ENCODE measurements at places on chromosomes 3 and 15.

- no peak for DNase-seq
Observed at GRCh38 chr3:152173627-152174026, 95.1 kb upstream of the MBNL1 start.

DNA sequence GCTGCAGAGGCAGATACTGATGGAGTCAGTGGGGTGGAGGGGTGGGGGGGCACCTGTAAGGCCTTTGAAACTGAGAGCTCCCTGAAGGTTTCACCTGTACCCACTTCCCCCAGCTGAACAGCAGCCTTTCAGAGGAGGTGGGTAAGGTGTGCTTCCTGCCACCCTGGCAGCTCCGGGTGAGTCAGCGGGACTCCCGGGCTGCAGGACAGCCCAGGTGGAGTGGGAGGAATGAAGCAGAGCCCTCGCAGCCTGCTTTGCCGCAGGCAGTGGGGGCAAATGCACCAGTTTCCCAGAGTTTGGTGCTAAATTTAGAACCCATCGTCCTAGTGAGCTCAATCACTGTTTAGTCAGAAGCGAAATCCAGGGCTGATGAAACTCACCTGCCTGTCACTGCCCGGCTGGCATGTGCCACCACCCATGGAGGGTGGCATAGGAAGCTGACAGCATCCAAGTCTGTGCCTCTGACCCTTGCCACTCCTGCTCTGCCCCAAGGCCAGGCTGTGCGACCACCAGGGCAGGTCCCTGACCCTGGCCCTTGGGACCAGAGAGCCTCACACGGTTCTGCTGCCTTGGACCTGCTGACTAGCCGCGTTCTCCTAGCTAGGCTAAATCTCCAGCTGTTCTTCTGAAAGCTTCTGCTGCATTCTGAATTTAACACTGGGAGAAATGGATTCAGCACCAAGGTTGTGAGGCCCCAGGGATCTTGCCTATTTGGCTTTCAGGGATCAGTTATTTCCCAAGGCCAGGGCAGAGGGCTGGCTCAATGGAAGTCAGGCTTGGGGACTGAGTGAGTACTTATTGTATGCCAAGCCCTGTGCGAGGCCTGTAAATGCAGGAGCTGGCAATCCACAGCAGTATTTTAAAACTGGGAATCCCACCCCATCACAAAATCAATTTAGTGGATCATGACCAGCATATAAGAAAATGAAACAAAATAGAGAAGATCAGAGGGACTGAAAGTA lies 67.3 kb upstream of the RASGRF1 start:
- DNase-seq, result no peak

DNA sequence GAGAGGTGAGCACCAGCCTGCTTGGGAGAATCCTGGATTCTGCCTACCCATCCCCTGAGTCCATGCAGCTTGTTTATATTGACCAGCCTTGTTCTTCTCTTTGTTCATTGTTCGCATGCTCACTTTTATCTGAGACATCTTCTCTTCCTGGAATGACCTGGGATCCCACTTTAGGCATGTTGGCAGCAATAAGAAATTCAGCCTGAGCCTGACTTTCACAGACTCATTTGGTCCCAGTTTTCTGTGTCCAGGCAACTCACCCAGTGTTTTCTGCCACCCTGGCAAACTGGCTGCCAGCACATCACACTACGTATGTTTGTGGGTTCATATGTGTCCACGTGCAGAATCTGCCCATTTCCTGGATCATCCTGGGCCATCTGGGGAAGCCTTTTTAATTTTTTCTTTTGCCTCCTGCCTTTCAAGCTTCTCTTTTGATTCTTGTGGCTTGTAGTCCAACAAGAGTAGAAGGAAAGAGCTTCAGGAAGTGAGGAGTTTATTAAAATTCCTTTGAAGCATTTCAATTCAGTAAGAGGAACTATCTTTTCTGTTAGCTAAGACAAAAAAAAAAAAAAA lies 199.9 kb downstream of the FNDC3B start:
- DNase-seq, result no peak

DNA sequence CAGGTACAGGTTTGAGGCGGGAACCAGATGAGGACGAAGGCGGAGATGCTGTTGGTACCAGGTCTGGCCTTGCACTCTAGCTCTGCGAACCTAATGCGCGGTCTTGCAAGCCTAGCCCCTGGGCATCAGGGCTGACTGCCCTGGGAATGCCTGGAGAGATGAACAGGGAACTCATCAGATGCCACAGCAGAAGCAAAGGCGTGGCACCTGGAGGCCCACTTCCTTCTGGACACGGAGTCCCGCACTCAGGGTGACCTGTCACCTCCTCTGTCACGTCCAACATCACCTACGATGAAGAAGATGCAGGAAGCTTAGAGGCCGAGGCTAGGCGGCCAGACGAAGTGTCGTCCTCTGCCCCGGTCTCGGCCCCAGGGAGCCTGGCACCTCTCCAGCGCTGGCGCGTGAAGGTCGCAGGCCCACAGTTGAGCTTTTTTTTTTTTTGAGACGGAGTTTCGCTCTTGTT lies 9.4 kb downstream of the RPLP1 start:
- no peak for DNase-seq

GRCh38 chr15:81296673-81297072 lies 27.3 kb downstream of the STARD5 start:
- DNase-seq, result peak; percentile 28

DNA sequence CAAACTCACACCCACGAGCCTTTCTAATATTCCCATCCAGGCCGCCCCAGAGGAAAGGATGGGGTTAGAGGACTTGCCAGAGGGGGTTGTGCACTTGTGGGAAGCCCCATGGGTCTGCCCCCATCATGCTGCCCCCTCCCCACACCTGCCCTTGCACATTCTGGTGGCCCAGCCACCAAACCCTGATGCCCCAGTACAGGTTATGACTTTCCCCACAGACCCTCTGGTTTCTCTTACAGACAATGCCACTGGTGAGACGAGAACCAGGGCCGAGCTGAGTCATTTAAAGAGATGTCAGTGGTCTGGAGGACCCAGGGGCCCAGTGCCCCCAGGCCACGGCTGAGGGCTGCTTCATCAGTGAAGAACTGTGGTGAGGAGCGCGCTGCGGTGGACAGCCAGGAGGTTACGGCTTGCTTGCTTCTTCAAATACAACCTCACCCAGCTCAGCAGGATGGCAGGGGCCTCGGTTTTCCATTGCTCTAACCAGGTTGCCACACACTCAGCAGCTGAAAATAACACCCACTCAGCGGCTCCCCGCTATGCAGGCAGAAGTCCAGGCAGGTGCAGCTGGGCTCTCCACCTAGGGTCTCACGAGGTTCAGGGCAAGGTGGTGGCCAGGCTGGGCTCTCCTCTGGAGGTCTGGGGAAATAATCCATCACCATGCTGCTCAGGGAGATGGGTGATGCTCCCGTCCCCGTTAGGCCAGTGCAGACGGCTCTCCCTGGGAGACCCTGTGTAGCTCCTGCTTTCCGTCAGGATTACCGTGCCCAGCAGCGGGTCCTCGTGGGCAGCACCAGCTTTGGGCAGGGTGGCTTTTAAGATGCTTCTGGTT lies 13.8 kb upstream of the SNRPA1 start:
- DNase-seq, result no peak

- DNase-seq, result no peak
Observed at GRCh38 chr3:81003817-81004216, 757.6 kb downstream of the GBE1 start.

DNA sequence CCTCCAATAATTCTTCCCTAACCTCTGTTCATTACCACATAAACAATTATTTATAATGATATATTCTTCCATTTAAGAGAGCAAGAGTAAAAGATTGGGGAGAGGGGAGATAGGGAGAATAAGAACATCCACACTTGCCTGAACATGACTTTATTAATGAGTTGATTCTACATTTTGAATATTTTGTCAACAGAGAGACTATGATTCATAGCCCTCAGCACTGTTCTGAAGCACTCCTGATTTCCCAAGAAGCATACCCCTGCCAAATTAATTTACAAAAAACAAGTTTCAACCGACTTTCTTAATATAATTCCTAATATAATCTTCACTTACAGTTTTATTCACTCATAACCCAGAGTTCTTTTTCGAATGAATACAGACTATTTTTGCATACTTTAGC lies 828.8 kb downstream of the ROBO2 start:
- DNase-seq, result no peak

DNA sequence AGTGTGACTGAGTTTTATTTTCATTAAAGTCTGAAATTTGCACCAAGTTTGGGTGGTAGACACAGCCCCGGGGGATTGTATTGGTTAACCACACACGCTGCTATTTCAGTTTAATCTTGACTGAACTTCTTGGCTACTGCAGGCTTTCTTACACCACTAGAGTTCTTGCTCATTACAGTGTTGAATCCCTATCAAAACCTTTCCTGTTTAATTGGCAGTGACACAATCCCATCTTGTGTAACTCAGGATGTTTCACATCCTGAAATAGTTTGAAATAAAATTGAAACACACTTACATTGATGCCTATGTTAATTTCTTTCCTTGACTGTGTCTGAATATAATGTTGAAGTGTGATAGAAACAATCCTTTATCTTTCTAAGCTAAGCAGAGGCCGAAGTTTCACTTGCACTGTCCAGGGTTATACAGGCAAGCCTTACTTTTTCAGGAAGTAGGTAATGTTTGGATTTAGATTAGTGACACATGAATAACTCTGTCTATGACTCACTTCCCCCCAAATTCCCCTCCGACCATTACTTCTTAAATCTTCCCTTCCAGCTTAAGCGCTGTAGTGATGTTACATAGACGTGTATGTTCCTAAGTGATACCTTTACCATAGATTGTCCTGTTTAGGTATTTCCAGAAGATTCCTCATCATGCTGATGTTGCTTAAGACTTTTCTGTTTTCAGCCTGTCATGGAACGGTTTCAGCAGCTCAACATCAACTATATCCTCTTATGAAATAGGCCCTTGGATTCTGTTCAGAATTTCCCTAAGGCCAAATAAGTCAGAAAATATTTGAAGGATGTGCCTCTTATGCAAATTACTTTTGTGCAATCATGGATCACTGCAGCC lies 16.8 kb downstream of the ATG7 start:
- DNase-seq, result no peak

DNA sequence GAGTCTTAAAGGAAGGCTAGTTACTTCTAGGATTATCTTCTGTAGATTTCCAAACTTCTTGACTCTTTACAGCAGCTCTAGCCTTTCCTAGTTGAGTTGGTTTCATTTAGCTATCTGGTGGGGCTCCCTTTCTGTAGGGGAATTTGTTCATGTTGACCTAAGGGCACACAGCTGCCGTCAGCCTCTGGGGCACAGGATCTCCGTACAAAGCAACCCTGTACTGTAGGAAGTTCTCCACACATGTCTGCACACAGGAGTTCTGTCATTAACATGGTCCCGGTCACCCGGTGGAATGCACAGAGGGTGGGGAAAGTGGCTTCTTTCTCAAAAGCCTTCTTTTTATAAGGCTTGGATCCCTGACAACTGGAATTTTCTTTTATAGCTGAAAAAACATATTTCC lies 88.7 kb upstream of the TNIK start:
- DNase-seq, result no peak

DNA sequence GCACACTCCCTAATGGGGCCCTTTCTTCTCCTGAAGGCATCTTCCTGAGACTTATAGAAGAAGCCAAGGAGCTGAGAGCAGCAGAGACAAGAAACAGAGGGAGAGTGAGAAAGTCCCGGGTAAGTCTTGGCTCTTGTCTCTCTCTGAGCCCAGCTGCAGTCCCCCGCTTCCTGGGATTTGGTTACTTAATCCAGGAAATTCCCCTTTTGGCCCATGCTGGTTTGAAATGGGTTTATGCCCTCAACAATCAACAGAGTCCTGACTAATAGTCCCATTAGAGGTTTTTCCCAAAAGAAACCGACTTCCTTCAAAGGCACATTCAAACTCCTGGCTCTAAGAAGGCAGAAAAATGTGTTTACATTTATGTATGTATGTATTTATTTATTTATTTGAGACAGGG lies 22.0 kb downstream of the TMEM158 start:
- no peak for DNase-seq

DNA sequence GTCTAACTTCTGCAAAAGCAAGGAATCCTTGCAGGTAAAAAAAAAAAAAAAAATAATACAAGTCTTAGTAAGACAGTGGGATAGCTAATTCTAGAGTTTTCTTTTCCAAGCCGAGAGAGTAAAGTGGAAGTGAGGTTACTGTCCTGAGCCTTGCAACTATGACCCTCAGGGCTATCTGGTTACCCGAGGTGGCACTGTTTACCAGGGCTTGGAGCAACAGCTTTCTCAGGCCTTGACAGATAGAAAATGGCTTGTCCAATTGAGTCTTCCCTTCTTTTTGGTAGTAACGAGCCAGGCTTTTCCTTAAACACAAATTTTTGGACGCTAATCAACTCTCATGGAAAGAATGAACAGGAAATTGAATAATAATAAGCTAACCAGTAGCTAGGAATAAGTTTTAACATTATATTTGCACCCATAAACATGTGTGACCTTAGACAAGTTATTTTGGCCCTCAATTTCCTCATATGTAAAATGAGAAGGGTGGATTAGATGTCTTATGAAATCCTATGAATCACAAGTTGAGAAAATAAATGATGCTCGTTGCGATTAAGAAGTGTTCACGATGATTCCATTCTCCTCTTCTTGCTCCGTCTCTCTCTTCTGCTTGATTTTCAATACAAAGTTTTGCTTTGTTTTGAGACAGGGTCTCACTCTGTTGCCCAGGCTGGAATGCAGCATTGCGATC lies 236.9 kb upstream of the KBTBD8 start:
- no peak for DNase-seq

DNA sequence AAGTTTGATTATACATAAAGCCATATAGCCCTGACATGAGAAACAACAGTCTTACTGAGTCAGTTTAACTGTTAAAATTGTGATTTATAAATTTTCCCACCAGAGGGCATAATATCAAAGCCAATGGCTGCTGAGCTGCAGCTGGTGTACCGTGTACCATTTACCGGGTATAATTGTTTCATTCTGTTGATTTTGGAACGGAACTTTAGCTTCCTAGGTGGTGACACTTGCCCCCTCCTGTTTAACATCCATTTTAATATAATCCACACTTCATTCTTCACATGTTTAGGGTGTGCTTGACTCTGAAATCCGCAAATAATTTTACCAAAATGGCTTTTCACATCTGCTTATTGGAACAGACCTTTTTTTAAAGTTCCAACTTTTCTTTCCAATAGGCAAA lies 72.8 kb downstream of the SLC9A9 start:
- no peak for DNase-seq

- DNase-seq, result no peak
Observed at GRCh38 chr3:12303534-12303933, 14.7 kb downstream of the PPARG start.

DNA sequence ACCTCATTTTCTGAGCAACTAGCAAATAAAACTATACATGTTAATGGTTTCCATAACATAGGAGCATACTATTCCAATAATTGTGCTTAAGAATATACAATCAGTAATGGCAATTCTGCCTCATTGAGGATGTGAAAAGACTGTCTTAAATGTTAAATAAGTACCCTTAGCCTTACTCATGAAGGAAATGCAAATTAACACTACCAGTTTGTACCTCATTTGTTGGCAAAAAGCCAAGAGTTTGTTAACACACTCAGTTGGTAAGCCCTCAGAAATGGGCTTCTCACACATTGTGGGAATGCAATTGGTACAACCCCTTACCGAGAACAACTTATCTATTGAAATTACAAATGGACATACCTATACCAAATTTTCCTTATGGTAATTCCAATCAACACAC lies 9.2 kb upstream of the STT3B start:
- DNase-seq, result no peak

Data from stimulated activated CD8-positive, alpha-beta memory T cell treated with anti-CD3 and anti-CD28 coated beads, Interleukin-4, amount 100 ng/mL, for 1 hour (primary cell).